ENCODE measurements at places on chromosomes 12 and 14.
A peak's percentile ranks its signal among the peaks of the same experiment; 100 is the strongest.

DNA sequence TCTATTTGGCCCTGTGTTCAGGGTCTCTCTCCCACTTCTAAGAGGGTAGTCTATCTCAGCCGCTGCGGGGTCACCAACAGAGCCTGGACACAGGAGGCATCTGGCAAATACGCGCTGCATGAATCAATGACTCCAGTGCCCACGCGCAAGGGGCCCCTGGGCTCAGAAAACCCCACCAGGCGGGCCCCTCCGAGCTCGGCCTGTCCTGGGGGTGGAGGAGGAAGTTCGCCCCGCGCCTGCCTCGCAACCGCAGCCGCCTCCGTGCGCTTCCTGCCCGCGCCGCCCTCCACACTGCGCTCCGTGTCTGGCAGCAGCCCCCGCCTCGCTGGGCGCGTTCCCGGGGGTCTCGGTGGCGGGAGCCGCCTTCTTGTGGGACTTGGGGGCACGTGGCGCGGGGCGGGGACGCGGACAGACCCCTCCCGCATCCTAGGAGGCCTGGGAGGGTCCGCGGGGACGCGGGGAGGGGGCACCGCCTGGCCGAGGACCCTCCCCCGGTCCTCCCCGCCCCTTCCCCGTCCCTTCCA, 811 bp upstream of the FBRSL1 start:
- DNase-seq = peak; percentile 78

DNA sequence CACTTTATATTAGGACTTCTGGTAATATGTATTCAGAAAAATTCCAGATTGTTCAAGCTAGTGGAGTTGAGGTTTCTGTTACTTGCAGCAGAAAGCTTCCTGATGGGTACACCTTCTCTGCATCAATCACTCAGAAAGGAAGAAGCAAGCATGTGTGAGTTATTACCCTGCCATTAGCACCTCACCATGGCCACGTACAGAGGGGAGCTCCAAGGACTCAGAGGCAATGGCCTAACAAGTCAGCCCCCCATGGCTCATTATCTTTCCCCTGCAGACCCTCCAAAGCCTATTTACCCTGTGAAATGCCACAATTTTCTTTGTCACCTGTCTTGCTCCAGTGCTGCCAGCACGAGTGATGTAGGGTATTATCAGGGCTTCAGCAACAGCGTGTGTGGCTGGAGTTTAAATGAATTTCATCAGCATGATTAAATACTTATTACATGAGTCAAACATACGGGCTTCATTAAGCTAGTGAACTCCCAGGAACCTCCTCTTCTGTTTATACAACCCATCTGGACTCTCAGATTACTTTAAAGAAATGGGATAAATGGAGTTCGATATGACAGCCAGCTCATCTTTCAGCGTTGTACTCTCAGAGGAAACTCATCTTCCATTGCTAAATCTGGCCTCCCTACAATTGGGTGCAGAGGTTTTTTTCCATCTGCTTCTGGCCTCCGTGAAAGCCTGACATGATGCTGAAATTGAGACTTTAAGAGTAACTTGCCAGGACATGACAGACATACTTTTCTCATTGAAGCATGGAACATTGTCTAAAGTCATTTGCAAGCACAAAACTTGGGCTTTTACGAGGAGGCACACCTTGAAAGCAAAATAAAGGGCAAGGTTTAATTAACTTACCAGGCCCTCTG, 135.9 kb downstream of the TMEM30B start:
- no peak for DNase-seq

GRCh38 chr12:66984962-66985361, 284.2 kb upstream of the CAND1 start:
- no peak for DNase-seq

GRCh38 chr12:40643506-40643905, 48.7 kb upstream of the CNTN1 start:
- no peak for DNase-seq

GRCh38 chr12:105862163-105862821, 276.5 kb downstream of the NUAK1 start:
- DNase-seq = no peak

- DNase-seq = no peak
Measured at GRCh38 chr12:29155079-29155478, 6.0 kb downstream of the FAR2 start.

- no peak for DNase-seq
Measured at GRCh38 chr14:25485381-25485780, 435.4 kb upstream of the STXBP6 start.

DNA sequence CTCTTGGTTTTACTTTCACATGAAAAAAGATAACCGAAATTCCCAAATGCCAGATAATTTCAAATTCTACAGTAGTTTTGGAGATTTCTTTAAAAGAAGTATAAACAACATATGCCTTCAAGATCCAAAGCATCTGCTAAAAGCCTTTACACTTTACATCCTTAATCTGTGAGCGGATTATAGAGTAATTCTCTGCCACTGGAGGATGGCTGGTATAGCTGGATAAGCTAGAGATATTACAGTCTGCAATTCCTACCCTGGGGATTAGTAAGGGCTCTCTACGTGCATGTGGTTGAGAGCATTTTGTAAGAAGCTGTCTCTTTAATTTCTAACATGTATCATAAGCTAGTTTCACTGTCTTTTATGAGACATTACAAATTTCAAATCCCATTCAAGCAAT, 240.3 kb upstream of the HMGA2 start:
- DNase-seq = no peak

DNA sequence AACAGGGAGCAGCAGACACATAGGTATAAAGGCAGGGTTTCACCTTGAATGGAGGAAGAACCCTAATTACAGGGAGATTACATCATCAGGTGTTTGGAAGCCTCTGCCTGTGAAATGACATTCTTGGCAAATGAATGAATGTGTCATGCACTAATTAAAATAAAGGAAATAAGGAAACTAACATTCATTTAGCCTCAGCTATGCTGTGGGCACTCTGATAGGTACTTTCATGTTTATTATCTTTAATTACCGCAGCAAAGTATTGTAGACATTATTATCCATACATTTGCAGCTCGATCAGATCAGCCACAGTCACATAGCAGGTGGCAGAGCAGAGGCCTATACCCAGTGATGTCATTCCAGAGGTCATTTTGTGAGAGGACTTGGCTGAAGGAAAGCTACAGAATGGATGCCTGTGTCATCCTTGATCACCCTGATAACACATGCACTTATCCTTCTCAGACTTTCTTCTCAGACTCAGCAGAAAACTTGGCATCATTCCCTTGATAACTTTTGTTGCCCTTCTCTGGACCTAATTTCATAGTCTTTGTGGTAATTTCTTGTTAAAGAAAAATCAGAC, 18.4 kb downstream of the ZNF664 start:
- DNase-seq = no peak

DNA sequence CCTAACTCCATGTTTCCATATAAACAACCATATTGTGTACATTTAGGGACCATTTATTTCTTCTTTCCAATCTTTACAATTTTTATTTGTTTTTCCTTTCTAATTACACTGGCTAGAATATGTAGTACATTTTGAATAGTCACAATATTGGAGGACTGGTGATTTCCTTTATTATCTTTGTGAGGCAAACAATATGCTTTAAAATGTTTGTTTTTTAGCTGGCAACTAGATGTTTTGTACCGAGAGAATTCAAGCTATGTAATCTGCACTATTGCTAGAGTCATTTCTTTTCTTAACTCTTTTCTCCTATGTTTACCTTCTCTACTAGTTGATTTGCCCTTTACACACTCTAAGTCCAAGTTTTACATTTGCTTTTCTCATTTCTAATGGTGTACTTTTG, 13.3 kb upstream of the NTN4 start:
- no peak for DNase-seq

GRCh38 chr12:107917912-107918800, 143.7 kb downstream of the ASCL4 start:
- DNase-seq = no peak

- no peak for DNase-seq
Measured at GRCh38 chr12:94429633-94430032, 30.0 kb downstream of the CEP83 start.

DNA sequence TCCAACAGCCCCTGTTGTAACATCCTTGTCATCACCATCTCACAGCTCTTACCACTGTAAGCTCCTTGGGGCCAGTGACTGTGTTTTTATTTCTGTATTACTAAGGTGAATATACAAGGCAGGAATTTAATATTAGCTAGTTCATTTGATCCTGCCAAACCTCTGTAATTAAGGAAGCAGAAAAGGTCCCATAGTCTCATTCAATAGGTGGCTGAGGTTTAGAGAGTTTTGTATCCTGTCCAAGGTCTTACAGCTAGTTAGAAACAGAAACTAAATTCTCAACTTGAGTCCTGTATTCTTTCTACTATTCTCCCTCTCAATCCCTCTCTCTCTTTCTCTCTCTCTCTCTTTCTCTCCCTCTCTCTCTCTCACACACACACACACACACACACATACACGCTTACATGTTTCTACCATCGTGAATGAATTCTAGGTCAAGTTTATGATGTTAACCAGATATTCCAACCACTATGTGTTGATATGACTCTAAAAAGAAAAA, 543 bp upstream of the GLIPR1 start:
- no peak for DNase-seq

DNA sequence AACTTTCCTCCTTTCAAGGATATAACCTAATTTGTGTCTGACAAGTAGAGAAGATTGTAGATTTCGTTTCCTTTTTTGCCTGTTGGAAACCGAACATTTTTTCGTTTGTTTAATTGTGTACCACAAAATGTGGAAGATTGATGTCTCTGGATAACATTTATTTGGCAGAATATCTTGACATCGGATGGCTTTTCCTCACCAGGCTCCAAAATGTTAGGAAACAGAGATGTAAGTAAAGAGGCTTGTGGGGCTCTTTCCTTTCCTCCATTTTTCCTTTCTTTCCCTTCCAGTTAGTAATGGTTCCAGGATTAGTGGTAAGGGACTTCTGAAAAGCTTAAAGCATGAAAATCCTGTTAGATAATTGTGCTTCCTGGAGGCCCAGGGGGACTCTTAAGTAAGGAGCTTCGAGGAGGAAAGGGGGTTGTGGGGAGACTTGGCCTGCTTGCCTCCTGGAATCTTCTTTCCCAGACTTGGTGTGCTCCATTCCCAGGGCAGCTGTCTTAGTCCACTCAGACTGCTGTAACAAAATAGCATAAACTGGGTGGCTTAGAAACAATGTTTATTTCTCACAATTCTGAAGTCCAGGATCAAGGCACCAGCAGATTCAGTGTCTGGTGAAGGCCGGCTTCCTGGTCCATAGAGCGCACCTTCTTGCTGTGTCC, 243.1 kb upstream of the PWP1 start:
- no peak for DNase-seq

- no peak for DNase-seq
Measured at GRCh38 chr14:74892745-74893144, 11.0 kb downstream of the DLST start.

DNA sequence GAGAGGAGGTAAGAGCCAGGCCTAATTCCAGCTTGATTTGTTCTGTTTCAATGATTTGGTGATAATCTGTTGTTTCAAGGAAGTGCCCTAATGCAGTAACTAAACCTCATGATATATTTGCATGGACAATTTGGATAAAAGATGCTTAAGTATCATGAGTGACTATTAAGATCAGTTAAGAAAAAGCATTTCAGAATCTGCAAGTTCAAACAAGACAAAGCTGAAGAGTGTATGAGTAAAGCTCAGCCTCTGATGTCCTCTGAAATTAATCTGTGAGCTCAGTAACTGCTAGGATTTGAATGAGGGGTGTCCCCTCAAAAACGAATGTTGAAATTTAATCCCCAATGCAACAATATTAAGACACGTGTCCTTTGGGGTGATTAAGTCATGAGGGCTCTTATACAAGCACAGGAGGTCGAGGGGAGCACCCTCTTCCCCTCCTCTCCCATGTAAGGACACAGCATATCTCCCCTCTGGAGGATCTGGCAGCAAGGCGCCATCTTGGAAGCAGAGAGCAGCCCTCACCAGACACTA, 949.2 kb downstream of the GALC start:
- no peak for DNase-seq

DNA sequence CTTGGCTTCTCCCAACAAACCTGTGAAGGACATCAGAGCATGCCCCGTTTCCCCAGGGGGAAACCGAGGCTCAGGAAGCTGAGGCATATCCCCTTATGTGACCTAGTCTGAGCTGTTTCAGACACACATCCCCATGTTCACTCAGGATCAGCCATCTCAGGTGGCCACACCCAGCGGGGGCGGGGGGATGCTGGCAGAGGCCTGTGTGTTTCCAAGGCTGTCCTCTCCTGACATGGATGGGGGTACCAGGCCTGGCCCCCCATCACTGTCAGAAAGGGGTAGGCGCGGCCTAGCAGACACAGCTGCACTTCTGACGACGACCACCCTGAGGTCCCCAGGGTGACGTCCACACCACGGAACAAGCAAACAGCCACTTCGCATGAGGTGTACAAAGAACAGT, 22.1 kb downstream of the CCDC85C start:
- no peak for DNase-seq

GRCh38 chr12:3961591-3961990, 88.4 kb upstream of the PARP11 start:
- DNase-seq = no peak

DNA sequence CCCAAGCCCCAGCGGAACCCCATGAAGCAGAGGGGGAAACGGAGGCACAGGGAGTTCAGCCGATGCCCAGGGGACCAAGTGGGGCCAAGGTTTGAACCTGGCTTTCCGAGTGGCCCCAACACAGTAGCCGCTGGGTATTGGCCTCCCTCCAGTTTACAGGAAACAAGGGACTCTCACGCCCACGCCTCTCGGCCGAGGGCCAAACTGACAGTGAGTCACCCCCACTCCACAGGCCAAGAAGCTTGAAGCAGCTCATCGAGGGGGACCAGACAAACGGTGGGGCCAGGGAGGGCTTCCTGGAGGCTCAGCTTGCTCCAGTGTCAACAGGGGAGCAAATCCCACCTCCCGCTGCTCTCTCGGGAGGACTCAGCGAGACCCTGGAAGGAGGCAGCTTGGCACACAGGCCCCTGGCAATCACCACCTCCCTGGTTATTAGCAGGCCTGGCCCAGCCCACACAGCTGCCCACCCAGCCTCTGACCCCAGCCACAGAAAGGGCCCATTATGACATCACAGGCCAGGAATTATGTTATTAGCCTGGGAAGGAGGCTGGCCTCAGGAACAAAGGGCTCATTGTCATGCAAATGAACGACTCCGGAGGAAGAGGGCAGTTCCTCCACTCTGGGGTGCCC, 54.6 kb downstream of the NCOR2 start:
- no peak for DNase-seq

DNA sequence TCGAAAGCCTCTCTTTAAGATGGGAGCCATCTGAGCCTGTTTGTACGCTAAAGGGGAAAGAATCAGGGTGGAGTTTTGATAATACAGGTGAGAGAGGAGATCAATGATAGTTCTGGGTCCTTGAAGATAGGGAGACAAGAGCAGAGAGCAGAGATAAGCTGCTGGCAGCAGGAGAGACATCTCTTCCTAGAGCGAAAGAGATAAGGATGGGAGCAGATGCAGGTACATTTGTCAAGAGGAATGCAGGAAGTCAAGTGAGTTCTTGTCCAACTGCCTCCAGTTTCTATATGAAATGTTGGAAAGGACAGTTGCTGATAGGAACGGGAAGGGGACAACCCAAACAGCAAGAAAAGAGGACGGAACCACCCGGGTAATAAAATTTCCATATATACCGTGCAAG, 24.7 kb upstream of the HIF1A start:
- no peak for DNase-seq

DNA sequence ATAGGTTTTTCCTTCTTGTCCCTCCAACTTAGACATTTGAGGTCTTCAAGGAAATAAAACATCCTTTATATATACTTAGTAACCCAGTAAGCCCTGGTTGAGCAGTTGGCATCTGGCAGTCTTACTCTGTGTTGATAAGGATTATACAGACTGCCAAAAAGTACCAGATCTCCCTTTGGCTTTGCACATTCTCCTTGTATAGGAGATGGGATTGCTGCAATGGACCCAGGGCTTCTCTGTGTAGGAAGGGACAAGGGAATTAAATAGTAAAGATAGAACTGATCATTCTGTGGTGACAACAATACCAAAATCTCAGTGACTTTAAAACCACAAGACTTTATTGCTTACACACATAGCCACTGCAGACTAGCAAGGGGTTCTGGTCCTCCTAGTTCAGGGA, 180.1 kb upstream of the CCDC196 start:
- DNase-seq = no peak

Measured in activated CD8-positive, alpha-beta memory T cell treated with anti-CD3 and anti-CD28 coated beads, Interleukin-2, amount 50 U/mL, for 48 hours (primary cell).